ENCODE measurements at places on chromosomes 16 and 17. TPM values are rescaled to one million over a fixed set of nuclear protein-coding genes. Genes with fewer than 3 reads are reported as not detected.

GAST gene
- total RNA-seq: not detected

KIF2B gene
- not detected for total RNA-seq

KRTAP4-6 gene
- total RNA-seq: not detected

KRT39 gene
- total RNA-seq: not detected

RASL10B gene
- 0.33 TPM for total RNA-seq

CLEC18A gene
- total RNA-seq: 0.57 TPM

APRT gene
- total RNA-seq: 96.6 TPM

HP gene
- not detected for total RNA-seq

CENPX gene
- total RNA-seq: 45.1 TPM

AP1G1 gene
- 102 TPM for total RNA-seq

SLC5A11 gene
- total RNA-seq: 0.38 TPM

ALDH3A1 gene
- total RNA-seq: 0.65 TPM
